ENCODE measurements at places on chromosomes 16 and 17.
A peak's percentile ranks its signal among the peaks of the same experiment; 100 is the strongest.

DNA sequence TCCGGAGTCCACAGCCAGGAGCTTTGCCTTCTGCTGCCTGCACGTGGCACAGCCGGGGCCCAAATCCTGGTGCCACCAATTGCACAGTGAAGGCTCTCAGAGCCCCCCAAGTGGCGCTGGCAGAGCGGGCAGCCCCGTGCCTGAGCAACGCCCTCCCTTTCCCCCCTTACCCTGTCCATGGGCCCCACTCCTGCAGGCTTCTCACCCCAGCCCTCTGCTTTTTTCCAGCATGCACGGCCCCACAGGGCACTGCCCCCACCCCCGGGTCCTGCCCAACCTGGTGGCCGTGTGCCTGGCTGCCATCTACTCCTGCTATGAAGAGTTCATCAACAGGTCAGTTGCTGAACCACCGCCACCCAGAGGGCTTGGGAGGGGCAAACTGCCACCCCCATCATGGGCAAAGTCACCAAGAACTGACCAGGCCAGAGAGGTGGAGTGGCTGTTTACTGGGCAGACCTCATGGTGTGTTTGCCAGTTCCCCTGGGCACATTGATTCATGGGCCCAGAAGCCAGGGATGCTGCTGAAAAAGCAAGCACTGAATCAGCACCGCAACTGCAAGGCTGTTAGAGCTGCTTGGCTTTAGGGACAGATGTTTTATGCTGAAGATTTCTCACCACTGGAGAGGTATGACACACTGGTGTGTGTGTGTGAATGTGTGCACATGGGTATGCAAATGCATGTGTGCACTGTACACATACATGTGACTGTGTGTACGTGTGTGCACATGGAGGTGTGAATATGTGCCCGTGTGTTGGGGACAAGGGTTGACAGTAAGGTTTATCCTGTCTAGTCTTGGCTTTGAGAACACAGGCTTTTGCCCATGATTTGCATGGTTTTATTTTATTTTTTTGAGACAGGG lies 107.1 kb upstream of the PLCG2 start:
- no peak for DNase-seq

GRCh38 chr16:78543023-78543422 lies 443.6 kb downstream of the WWOX start:
- DNase-seq: no peak

DNA sequence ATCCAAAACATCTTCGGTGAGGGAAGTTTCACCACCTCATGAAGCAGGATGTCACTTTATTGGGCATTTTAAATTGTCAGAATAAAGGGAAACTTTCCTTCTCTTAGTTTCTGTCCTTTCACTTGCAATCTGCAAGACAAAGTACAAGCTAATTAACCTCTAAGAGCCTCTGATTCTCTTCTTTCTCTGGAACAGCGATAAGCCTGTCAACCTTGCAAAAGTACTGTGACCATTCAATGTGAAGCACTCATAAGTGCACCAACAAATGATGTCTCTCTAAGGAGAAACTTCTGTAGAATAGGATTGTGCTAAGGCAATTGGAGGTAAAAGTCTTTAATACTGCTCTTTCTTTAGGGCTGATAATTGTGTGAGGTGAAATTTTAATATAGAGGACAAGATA lies 1622.3 kb downstream of the CDH8 start:
- no peak for DNase-seq

- no peak for DNase-seq
These were observed 36.6 kb upstream of the NACA2 start for GRCh38 chr17:61627658-61628057.

DNA sequence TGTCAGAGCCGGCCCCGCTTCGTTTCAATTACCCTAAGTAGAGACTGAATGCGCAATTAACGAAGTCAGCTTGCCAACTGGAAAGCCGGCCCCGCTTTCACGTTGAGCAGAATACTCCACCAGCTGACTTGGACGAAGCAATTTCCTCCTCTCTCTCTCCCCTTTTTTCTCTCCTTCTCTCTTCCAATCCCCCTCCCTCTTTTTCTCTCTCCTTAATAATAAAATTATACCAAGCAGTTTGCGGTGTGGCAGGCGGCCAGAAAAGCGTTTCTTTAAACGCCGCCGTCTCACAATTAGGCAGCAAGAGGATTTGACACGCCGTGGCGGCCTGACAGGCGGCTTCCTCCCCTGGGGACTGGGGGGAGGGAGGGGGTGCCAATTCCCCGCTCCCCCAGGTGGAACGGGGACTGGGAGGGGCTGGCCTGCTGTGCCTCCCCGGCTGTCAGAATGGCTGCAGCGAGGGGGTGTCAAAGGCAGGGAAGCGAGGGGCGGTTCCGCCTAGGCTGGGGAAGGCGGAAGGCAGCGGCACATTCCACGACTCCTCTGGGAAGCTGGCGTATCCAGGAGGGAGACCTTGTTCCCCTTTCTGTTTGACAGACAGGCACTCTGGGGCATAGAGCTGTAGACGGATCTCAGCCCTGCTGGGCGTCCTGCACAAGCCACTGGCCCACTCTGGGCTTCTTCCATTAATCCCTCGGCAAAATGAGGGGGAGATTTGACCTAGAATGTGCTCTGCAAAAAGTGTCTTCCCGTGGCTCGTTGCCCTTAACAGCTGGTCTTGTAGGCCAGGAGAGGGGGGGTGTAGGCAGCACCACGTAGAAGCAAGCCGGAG lies 52.7 kb downstream of the SREBF1 start:
- DNase-seq: peak; percentile 57

- DNase-seq: no peak
These were observed 5.9 kb downstream of the TELO2 start for GRCh38 chr16:1498899-1499676.

- no peak for DNase-seq
These were observed 14.3 kb upstream of the PDK2 start for GRCh38 chr17:50080827-50081226.

- peak; percentile 81 for DNase-seq
These were observed 3.2 kb upstream of the METRN start for GRCh38 chr16:711548-712320.

DNA sequence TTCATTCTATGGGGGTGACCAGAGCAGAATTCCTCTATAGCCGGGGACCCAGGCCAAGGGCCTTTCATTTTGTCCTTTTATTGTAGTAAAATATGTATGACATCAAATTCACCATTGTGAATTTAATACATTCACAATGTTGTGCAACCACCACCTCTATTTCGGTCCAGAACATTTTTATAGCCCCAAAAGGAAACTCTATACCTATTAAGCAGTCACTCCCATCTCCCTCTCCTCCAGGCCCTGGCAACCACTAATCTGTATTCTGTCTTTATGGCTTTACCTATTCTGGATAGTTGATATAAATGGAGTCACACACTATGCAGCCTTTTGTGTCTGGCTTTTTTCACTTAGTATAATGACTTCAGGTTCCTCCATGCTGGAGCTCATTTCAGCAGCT lies 9.7 kb upstream of the TNS4 start:
- no peak for DNase-seq

DNA sequence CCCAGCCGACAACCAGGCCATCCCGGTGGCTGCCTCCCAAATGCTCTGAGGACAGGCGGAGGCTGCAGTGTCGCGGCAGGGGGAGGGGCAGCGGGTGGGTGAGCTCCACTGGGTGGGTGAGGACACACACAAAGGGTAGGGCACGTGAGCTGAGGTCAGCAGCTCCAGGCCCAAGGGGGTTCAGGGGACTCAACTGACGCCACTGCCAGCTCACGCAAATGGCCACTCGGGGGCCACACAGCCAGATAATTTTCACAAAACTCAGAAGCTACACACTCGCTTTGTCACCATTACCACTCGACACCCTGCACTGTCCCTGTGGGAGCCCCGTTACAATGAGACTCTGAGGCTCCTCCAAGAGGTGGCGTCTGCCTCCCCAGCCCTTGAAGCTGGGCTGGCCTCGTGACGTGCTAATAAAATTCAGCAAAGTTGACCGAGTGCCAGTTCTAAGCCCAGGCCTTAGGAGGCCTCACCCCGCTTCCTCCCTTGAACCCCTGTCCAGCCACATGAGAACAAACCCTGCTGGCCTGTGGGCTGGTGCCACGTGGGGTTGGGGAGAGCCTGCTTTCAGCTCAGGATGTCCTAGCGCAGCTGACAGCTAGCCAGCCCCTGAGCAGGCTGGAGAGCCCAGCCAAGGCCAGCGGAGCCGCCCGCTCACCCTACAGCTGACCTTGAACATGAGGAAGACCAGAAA lies 56.9 kb downstream of the RMI2 start:
- no peak for DNase-seq

- DNase-seq: peak; percentile 56
These were observed 82.2 kb downstream of the CMC2 start for GRCh38 chr16:80924372-80924978.

DNA sequence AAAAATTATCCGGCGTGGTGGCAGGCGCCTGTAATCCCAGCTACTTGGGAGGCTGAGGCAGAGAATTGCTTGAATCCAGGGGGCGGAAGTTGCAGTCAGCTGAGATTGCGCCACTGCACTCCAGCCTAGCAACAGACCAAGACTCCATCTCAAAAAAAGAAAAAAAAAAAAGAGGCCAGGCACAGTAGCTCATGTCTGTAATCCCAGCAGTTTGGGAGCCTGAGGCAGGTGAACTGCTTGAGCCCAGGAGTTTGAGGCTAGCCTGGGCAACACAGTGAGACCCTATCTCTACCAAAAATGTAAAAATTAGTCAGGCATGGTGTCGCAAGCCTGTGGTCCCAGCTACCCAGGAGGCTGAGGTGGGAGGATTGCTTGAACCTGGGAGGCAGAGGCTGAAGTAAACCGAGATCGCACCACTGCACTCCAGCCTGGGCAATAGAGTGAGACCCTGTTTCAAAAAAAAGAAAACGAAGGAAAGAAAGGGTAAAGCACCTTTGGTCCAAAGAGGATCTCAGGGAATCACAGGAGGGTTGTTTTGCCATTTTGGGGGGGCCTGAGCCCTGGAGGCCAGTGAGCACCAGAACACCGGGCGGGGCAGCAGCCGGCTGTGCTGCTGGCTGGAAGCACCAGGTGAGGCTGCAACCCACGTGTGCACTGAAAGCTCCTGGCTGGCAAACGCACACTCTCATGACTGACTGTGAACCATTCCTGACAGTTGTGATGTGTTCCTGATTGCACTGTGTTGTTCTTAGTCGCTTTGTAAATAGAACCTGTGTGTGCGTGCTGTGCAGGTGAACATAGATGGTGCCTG lies 18.4 kb downstream of the HS3ST6 start:
- DNase-seq: no peak

DNA sequence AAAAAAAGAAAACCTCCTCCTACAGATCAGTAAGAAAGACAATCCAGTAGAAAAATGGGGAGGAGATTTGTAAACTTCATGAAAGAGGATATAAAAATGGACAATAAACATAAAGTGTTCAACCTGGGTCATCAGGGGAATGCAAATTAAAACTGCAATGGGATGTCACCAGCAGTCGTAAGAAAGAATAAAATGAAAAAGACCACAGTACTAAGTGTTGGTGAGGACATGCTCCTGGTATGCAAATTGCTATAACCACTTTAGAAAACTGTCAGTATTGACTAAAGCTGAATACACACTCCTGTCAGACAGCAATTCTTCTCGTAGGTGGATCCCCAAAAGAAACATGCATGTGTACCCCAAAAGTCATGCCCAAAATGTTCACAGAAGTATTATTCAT lies 265.3 kb upstream of the CACNG5 start:
- no peak for DNase-seq

- DNase-seq: no peak
These were observed 8.7 kb downstream of the PYCARD start for GRCh38 chr16:31193874-31194273.

DNA sequence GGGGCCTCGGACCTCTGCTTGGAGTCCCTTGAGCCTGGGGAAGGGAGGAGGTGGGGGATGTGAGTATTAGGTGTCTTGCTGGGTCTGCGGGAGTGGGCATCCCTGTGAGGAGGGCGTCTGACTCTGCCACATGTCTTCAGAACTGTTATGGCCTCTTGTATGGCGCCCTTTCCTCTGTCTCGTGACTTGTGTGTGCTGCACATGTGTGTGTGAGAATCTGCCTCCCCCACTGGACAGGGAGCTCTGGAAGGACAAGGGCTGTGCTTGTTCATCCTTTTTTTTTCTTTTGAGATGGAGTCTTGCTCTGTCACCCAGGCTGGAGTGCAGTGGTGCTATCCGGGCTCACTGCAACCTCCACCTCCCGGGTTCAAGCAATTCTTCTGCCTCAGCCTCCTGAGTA lies 33.4 kb downstream of the ARHGAP23 start:
- no peak for DNase-seq

DNA sequence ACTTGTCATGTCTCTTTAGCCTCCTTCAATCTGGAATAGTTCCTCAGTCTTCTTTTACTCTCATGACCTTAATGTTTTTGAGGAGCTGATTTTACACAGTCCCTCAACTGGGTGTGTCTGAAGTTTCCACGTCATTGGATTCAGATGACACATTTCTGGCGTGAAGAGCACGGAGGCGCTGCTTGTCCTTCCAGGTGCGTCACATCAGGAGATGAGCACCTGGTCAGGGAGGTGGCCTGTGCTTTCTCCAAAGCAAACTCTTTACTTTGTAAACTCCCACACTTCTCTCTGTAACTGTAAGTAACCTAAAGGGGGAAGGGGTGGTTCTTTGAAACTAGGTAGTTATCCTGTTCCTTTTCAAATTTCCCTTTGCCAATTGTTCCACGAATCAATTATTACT lies 52.5 kb upstream of the MNT start:
- no peak for DNase-seq

GRCh38 chr16:66614161-66614802 lies 9.8 kb downstream of the CMTM3 start:
- no peak for DNase-seq

DNA sequence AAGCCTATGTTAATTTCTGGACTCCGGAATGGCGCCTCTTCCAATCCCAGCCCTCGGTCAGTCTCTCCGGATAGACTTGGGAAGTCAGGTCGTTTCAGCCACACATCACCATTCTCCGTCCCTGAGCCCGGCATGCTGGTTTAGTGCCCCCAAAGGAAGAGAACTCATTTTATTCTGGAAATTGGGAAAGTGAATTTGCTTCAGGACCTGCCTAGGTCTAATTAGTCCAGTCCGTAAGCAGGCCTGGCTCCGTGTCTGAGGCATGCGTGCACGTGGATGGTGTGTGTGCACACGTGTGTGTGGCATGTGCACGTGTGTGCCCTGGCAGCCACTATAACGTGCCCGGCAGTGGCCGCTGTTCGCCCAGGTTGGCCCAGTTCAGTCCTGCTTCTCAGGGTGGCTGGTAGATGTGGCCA lies 77.4 kb downstream of the RPA1 start:
- peak; percentile 26 for DNase-seq

DNA sequence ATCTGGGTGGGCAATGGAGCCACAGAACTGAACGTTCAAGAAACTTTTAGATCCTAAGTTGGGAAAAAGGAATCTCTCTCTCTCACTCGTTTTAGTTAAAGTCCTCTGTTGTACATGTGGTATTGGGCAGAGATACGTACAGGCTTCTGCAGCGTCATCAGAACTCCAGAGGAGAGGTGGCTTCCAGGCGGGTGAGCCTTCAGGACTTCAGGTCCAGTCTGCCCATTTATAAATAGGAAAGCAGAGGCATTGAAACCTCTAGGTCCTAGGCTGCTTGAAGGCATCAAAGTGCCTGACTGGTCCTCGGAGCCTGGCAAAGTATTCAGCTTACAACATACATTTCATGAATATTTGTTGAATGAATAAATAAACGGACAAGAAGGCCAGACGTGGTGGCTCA lies 8.1 kb upstream of the TNFRSF13B start:
- no peak for DNase-seq

GRCh38 chr16:51141106-51141505 lies 10.0 kb downstream of the SALL1 start:
- no peak for DNase-seq
